ENCODE measurements at places on chromosomes 5 and 9.

DNA sequence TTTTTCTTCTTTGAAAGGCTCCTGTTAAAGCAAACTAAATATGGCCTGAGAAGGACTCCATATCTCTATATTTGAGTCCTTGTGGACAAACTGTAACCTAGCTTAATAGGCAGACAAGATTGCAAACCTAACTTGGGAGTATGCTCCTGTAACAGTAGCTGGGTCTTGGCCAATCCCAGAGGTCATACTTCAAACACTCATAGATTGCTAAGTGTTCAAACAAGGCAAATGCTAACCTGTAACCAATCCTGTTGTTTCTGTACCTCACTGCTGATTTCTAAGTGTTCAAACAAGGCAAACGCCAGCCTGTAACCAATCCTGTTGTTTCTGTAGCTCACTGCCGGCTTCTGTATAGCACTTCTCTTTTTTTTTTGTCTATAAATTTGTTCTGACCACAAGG is 50.6 kb upstream of the CLK4 start:
- no peak for DNase-seq

GRCh38 chr9:137014776-137015539 is 13.1 kb downstream of the ABCA2 start:
- no peak for DNase-seq

- DNase-seq: peak; percentile 36
Measured at GRCh38 chr9:86821006-86821845, 126.1 kb downstream of the GAS1 start.

DNA sequence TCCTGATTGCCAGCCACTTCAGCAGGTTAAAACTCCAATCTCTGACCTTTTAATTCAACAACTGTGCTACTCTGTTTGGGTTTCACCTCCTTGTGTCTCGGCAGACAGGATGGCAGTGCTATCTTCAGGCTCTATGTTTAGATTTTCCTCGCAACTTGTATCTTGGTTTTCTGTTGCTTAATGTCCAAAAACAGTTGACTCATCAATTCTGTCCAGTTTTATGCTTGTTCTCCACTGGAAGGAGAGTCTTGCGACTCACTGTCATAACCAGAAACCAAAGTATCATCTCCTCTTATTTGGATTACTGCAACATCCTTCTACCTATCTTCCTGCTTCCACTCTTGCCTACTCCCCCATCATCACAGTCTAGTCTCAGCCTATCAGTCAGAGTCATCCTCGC is 130.9 kb upstream of the ADAMTS16 start:
- no peak for DNase-seq

DNA sequence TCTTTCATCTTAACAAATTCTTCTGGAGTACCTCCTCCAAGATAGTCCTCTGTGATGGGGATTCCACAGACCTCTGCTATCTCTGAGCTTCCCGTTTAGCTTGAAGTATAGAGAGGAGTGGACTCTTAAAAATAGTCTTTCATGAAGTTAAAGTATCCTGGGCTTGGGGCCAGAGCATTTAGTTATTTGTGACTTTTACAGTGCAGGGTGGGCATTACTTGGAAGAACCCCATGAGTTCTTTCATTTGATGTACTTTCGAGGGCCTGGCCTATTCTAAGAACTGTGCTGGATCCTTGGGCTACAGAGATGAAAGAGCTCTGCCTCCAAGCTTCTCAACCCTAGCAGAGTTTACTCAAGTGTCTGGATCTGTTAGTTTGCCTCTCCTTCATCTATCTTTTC is 131.5 kb downstream of the ZSWIM6 start:
- no peak for DNase-seq

DNA sequence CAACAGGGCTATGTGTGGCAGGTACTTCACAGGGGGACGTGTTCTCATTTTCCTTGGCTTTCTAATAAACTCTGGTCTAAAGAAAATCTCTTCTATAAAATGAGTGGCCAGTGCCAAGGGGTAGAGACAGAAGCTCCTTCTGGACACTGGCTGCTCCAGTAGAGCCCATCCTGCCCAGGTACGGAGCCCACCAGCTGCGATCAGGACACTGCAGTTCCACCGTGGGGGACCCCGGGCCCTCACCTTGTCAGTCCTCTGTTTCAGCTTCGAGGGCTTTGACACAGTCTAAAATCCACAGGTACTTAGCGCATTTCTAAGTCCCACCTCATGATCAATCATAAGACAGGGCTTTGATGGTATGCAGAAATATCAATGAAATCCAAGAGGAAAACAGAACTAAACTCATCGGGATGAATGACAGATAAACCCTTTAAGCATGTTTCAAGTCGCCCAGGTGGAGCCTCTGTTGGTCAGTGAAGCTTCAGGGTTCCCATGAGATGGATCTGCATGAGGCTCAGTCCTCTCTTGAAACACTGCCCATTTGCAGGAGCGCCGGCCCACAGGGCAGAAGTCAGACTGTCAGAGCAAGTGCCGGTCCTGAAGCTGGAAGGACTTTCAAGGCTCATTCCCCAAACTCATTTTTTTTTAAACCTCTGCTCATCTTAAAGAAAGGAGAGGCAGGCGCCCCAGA is 20.3 kb upstream of the TERT start:
- DNase-seq: no peak

DNA sequence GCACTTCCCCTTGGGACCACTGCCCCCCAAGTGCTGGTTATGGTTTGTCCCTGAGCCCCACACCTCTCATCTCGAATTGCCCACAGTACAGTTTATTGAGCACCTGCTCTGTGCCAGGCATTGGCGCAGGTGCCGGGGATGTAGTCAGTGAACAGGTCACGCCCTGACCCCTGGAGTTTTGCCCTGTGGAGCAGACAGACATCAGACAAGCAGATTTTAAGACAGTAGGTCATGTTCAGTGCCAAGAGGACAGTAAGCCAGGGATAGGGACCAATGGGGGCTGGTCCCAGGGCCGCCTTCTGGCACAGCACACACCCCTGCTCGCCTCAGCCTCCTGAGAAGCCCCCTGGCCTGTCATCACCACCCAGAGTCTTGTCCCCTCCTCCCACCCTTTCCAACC is 21.9 kb downstream of the ROPN1L start:
- no peak for DNase-seq

DNA sequence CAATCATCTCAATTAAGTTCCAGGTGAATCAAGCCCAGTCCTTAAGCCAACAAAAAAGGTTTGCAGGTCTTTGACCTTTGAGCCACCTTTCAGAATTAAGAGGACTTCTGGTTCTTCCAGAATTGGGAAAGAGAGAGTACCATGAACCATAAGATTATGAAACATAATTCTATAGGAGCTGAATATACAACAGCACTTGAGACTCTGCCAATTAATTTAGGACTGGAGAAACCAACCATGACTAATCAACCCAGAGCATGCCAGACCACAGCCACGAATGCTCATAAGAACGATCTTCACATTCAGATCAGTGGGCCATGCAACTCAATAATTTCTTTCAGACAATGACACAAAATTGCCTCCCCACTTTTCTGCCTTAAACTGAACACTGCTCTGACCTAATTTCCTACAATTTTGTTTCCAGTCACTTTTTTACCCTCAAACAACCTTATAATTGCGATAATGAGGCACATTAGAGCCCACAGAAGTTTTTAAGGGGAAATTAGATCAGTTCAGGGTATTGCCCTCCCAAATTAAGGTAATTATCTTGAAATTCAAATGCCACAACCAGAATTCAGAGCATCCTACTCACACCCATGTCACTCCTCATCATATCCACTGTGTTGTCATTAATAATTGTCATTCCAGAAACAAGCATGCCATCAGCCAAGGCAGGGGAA is 213.4 kb downstream of the ATPSCKMT start:
- DNase-seq: peak; percentile 58

GRCh38 chr9:76835571-76836283 is 70.2 kb downstream of the PRUNE2 start:
- DNase-seq: peak; percentile 87

GRCh38 chr5:175772747-175773533 is 98.4 kb upstream of the CPLX2 start:
- no peak for DNase-seq

- no peak for DNase-seq
Measured at GRCh38 chr5:17115855-17116254, 101.6 kb upstream of the BASP1 start.

- no peak for DNase-seq
Measured at GRCh38 chr5:67542479-67542878, 345.9 kb upstream of the CD180 start.

DNA sequence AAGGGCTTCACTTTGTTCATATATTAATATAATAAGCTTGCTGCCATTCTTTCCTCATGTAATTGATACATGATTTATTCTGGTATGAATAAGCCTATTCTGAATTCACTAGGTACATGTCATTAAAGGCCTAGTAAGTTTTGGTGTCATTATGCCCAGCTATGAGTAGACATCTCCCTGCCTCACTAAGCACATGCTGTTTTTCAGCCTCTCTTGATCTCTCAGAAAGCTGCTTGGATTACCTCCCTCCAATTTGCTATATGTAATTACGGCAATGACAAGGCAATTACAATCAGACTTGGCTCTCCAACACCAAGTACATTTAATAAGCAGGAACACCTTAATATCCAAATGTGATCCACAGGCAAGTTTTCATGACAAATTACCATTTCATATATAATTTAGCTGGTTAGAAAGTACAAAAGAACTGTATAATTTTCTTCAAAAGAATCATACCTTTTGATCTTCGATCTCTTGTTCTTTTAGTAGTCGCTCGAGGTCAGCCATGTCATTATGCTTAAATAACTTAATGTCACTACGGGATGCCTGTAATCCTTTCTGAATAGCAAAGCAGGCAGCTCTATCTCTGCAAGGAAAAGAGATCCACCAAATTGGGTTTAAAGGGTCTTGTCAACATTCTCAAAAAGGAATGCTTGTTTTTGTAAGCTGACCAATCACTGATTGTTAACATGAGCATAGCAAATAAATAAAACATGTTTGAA is 56.3 kb downstream of the SPTLC1 start:
- DNase-seq: no peak

Data from IMR-90 (cell line).